ENCODE measurements at places on chromosomes 6 and 20.

DNA sequence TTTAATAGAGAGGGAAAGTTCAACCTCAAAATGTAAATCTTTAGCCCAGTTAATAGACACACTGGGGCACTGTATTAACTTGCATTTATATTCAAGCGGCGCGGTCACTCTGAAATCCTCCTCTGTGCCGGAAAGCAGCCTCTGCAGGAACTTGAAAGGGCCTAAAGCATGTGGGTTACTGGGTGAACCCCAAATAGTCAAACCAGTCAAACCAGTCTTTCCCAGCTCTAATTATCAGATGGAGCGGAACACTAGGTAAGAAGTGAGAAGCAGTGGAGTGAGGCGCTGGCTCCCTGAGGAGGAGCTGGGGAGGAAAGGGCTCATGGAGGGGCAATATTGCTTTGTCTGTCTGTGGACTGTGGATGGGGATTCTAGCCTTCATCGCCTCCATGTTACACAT is 531.3 kb downstream of the QKI start:
- no peak for DNase-seq

DNA sequence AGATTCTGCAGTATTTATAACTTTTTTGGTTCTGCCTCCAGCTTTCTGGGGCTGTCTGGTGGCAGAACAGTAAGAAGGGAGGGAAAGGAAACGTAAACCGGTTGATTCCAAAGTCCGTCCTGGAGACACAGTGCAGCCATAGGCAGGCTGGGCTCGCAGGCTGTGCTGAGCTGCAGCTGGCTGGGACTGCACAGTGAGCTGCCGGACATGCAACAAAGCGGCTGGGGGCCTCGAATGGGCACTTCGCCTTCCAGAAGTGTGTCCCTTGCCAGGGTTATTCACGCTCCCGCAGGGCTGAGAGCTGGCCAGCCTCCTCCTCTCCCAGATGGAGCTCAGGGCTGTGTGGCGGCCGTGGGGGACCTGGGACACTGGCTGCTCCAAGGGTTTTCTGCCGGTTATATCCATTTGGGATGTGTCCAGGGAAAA is 78.1 kb upstream of the CD93 start:
- DNase-seq = no peak

DNA sequence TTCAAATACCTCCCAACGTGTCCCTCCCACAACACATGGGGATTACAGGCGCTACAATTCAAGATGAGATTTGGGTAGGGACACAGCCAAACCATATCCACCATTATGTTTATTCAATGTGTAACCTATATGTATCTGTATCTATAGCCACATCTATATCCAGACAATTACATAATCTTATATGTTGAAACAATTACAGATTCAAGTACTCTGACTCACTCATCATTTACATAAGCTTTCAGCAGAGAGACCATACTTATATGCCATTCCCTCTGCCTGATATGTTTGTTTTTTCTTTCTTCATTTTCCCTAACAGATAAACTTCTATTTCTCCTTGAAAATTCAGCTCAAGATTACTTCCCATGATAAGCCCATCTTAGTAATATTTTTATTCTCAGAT is 163.6 kb downstream of the LAMA2 start:
- no peak for DNase-seq

DNA sequence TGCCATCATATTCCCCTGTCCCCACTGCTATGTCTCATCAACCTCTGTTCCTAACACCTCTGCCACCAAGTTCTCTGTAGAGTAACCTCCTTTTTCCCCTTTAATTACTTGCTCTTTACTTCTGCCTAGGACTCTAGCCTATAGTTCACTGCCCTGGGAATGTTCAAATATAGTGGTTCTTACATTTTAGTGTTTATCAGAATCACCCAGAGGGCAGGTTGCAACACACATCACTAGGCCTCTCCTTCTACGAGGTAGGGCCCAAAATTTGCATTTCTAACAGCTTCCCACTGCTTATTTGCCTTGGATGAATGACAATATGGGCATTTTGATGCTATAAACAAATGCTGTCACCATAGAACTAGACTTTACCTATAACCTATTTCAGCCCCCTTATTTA is 23.1 kb upstream of the C6orf141 start:
- no peak for DNase-seq

- no peak for DNase-seq
These were observed 346.5 kb downstream of the CD83 start for GRCh38 chr6:14464055-14464454.

DNA sequence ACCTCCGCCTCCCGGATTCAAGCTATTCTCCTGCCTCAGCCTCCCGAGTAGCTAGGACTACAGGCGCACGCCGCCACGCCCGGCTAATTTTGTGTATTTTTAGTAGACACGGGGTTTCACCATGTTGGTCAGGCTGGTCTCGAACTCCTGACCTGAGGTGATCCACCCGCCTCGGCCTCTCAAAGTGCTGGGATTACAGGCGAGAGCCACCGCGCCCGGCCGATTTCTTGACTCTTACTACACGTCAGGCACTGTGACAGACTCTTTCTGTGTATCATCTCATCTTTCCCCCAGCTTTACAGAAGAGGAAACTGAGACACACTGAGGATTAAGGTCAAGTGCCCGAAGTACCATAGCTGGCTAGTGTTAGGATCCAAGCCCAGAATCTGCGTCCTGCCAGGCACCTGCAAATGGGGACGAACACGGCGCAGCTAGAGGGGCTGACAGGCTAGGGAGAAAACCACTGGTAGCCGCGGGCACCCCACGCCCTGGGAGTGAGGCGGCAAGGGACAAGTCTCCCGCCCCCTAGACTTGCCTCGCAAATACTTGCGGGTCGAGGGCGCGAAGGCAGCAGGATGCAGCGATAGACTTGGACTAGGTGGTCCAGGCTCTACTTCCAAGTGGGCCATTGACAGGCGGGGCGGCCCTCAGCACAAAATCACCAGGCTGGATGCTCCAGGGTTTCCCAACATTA is 1.1 kb upstream of the TAF8 start:
- no peak for DNase-seq

DNA sequence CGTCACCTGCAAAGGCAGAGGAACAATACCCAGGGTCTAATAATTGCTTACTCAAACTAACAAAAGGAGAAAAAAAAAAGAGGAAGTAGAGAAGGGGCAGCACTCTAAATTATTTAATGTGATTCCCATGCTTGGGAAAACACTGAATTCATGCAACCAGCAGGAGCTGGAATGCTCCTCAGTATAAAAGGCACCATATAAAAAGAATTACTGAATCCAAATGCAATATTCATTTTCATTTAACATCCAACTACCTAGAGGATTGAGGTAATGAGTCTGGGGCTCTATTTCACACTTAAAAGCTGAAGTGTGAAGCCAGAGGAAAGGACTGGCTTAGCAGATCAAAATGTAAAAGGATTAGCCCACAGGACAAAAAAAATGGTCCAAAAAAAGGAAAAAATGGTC is 8.7 kb downstream of the B4GALT5 start:
- no peak for DNase-seq

- DNase-seq = no peak
These were observed 52.9 kb downstream of the ATP9A start for GRCh38 chr20:51715163-51715855.

DNA sequence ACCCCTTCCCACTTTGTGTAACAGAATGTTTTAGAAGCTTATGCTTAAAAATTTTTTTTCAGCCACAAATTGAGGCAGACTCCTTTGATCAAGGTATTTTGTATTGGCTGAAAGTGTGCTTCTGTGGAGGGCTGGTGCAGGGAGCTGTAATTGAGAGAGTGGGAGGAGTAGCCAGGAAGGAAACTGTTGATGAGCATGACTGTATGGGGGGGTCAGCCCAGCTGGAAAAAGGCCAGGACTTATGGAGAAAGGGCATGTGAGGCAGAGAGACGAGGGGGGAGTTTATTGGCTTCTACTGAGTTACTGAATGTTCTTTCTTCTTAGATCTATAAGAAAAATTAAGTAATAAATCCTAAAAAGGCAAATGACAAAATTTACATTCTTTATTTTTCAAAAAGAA is 13.4 kb downstream of the RFPL4B start:
- DNase-seq = no peak

DNA sequence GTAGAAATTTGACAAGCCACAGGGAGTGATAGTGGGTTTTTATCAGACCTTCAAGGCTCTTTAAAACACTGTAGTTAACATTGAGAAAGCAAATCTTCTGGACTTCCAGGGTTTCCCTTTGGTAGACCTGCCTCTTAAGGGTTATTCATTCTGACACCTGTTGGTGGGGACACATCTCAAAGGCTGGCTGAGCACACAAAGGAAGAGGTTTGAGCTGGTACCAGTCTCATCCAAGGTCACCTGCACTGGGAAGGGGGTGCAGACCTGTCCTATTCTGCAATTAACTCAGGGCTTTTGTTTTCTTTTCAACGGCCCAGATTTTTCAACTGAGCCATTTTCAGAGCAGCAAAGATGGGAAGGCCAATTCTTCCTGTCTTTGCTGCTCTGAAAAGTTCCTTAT is 45.6 kb downstream of the EDN1 start:
- DNase-seq = no peak

DNA sequence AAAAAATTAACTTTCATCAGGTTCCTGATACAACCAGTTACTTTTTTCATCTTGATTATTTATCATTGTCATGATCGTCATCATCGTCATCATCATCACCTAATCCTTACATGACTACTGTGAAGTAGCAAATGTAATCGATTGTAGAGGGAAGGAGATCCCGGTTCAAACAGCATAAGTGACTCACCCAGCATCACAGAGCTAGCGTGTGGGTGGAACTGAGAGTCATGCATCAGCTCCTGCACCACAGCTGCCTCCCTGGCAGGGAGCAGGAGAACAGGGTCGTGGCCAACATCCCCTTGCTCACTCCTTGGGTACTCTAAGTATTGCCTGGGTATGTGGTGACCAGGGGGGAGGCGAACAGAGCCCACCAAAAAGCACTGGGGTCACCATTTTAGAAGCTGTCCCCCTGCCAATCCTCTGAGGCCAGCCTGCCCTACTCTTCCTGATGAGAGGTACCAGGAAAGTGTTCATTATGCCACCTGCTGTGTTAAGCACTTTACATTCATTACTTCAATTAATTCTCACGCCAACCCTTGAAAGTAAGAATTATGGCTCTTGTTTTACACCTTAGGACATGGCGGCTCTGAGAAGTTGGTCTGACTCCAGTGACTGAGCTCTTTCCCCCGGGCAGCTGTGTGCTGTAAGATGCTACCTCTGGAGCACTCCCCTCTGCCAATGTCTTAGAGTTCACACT is 425.2 kb downstream of the CD83 start:
- no peak for DNase-seq
